ENCODE measurements at places on chromosomes 5 and 9.

DNA sequence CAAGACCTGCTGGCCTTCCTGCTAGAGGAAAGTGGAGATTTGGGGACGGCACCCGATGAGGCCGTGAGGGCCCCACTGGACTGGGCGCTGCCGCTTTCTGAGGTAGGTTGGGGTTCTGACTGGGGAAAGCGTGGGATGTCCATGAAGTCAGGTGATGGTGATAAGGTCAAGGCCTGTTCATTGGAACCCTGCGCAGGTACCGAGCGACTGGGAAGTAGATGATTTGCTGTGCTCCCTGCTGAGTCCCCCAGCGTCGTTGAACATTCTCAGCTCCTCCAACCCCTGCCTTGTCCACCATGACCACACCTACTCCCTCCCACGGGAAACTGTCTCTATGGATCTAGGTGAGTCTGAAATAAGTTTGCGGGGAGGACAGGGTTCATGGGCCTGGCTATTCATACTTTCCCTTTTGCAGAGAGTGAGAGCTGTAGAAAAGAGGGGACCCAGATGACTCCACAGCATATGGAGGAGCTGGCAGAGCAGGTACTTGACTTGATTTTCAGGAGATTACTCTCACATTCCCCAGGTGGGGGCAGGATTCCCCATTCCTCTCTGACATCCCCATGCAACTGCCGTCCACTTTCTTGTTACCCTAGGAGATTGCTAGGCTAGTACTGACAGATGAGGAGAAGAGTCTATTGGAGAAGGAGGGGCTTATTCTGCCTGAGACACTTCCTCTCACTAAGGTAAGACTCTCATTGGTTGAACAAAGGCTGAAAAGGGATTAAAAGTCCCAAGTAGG is 505 bp downstream of the CREB3 start:
- DNase-seq = no peak

GRCh38 chr5:139399501-139400121 is 4.3 kb downstream of the SPATA24 start:
- no peak for DNase-seq

DNA sequence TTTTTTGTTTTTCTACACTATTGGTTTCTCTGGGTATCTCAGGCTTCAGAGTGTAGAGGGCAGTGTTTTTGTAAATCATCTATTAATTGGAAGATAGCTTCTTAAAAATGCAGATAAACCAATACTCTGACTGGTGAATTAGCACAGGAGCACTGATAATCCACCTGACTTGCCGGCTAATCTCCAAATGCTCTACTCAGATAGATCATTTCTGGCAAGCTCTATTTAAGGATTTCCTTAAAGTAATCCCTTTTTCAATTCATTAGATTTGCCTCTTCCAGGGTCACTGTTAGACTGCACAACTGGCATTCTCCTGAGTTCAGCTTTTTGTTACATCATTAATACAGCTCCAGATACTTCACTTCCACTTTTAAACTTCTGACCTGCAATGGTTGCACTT is 1390.3 kb upstream of the NUDT12 start:
- DNase-seq = no peak

DNA sequence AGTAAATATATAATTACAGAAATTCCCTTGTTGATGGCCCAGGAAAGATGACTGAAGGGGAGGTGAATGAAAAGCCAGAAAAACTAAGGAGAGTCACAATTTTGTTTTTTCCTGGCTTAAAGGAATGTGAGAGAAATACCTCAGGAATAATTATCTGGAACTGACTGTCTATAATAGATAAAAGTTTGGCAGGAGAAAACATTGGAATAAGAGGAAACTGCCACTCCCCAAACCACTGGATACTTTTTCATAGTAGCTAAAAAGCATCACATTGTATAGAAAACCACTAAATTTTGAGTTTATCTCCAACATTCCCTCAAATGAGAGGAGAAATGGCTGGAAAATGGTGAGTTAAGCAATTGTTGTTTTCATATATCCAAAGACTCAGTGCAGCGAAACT is 326.0 kb downstream of the NPR3 start:
- DNase-seq = no peak

GRCh38 chr9:121887553-121888437 is 205.3 kb downstream of the TTLL11 start:
- DNase-seq = no peak

DNA sequence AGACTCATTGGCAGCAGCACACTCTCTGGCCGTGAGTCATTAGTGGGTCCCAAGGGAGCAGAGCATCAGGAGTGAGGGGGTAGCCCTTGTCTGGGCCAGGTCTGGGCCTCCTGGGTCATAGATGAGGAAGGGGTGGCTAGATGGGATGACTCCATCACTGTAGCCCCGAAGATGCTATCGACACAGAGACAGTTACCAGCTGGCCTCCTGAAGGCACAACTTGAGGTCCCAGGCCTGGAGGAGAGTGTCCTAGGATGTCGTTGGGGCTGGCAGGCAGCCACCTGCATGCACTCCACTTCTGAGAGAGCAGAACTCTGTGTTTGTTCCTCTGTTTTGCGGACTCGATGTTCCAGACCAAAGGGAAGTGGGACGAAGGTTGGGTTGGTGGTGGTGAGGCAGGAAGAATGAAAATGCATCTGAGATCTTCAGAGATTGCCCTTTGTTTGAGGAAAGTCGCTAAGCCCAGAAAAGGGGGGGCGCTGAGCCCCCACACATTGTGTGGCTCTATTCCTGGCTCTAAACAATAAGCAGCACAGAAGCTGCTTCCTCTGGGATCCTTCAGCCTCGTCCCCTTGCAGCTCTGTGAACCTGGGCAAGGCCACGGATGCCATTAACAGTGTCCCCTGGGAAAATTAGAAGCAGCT is 4.7 kb downstream of the BTNL9 start:
- no peak for DNase-seq

GRCh38 chr9:92561374-92562330 is 25.9 kb upstream of the ECM2 start:
- no peak for DNase-seq

DNA sequence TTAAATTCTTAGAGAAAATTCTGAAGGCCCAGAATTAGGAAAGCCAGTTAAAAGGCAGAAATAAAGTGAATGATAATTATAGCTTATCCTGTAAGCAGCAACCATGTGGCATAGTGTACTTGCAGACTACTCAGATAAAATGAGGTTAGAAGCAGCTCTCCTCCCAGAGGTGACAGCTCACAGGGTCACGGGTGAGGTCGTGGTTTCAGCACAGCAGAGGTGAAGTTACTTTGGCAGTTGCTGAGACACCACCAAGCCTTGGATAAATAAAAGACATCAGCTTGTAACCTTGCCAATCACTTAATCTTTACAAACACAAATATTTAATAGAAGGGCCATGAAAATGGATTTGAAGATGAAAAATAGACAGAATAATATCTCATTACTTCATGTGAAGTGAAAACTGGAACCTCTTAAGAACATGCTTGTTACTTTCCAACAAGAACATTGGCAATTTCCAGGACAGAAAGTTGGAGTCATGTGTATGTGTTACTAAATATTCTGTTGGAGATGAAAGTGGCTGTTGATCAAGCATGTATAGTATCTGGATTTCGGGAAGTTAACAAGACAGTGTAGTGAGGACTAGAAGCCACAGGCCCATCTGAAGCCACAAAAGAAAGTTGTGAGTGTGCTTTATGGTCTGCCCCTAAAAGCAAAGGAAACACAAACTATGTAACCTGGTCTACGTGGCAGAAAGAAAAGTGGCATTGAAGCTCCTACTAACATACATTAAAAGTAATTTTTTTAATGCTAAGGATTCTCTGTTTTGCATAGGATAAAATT is 134.4 kb downstream of the ERCC6L2 start:
- DNase-seq = no peak
